ENCODE measurements at places on chromosomes 4 and X.

GRCh38 chrX:24231131-24231540, 81.6 kb downstream of the ZFX start:
- DNase-seq: peak; percentile 88

DNA sequence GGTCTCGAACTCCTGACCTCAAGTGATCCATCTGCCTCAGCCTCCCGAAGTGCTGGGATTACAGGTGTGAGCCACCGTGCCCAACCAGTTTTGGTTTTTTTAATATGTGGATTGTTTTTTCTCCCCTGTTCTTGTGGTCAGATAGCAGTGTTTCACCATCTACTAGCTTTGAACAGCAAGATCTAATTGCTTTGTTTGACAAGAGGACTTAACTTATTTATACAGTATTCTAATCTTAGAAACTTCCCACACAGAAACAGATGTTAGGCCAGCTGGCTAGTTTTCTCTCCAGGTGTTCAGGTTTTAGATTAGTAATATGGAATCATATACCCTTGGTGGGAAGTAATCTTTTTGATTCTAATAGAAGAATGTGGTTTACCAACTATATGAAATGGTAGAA, 12.9 kb downstream of the ING2 start:
- DNase-seq: no peak

DNA sequence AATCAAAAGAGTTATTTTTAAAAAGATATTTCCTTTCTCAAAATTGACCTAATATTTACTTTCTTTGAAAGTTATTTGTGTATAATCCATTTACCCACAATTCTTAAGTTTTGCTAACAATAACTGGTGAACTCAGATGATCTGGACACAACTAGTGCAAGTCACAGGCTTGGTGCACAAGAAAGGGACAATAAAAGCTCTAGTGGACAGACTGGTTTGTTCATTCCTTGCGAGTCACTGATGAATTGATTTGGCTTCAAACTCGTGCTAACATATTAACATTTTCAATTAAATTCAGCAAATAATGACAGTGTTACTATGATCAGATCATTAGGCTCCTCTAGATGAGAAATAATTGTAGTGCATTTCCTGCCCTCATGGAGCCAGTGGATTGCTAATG, 169.2 kb downstream of the BMPR1B start:
- no peak for DNase-seq

- DNase-seq: no peak
Measured at GRCh38 chr4:166324321-166324720, 451.3 kb downstream of the TLL1 start.

DNA sequence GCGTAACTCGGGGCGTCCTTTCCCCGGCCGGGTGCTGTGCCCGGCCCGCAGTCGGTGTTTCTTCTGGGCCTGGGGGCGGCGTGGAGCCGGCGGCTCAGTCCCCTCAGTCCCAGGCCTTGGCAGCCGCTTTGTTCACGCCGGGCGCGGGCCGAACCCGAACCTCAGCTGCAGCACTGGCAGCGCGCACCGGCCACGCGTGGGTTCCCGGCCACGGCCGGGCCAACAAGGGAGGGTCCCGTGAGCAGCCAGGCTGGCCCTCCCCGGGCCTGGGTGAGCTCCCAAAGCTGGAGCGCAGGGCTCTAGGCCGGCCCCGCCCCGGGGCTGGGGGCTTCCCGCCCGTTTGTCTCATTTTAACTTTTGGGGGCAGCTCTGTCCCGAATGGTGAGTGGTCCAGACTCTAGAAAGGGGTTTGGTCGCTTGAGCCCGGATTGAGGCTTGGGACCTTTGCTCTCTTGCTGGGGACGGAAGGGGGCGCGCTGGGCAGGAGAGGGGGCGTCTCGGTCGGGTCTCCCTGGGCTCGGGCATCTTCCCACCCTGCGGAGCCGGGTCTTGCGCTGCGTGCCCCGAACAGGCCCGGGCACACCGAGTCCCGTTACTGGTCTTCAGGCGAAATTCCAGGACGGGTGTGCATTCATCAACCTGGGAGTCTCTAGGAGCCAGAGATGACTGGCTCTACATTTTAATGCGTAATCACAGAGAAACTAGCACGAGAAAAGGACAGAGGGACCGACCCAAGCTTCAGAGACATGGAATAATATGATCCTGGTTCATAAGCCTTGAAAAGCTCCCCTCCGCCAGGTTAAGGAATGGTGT, 177.1 kb downstream of the CBR4 start:
- no peak for DNase-seq

- no peak for DNase-seq
Measured at GRCh38 chr4:80678413-80678812, 342.9 kb downstream of the CFAP299 start.

DNA sequence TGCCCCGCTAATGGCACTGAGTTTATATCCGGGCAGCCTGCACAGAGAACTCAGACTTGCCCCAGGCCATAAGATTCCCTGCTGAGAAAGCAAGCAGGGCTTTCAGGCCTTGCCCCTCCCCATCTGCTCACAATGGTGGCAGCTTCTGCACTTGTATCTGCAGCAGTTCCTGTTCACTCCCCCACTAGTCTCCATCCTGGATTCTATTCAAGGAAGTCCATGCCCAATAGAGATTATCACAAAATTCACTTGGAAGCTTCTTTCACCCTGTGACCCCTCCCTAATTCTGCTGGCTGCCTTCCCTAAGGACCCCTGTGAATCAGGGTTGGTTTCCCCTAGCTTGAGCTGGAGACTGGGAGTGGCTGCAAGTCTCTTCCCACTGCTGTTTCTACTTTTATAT, 34.5 kb upstream of the UCP1 start:
- no peak for DNase-seq

- no peak for DNase-seq
Measured at GRCh38 chrX:15496824-15497223, 3.7 kb upstream of the PIR start.

GRCh38 chrX:147376601-147377422, 534.9 kb upstream of the FMR1 start:
- no peak for DNase-seq

- no peak for DNase-seq
Measured at GRCh38 chr4:73066928-73067327, 2.6 kb downstream of the COX18 start.

- DNase-seq: no peak
Measured at GRCh38 chrX:53340852-53341645, 59.7 kb upstream of the IQSEC2 start.

DNA sequence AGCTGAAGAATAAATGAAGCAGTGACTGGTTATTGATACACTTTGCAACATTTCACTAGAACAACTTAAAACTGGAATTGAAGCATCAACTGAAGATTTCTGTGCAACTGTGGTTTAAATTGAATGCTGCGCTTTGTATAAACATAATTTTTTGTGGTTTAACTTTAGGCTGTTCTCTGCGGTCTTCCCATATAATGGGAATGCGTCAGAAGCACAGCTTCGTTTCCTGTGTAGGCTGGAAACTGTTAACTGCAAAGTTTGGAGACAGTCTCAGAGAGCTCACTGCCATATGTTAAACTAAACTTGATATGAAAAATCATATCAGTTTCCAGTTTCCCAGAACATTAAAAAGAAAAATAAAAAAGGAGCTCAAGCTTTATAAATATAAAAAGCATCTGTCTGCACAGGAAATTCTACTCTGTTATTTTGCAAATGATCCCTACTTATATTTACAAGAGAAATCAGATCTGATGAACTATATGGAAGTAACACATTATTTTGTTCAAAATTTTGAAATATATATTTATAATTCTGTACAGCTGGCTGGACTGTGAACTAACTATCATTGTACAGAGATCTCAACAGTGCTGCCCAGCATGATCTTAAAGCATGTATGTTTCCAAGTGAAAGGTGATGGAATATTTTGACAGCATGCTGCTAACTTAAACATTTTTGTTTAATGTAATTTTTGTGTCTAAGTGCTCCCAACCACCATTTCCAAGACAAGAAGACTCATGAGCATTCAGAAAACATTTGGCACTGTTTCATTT, 139.9 kb downstream of the NDST3 start:
- peak; percentile 93 for DNase-seq

DNA sequence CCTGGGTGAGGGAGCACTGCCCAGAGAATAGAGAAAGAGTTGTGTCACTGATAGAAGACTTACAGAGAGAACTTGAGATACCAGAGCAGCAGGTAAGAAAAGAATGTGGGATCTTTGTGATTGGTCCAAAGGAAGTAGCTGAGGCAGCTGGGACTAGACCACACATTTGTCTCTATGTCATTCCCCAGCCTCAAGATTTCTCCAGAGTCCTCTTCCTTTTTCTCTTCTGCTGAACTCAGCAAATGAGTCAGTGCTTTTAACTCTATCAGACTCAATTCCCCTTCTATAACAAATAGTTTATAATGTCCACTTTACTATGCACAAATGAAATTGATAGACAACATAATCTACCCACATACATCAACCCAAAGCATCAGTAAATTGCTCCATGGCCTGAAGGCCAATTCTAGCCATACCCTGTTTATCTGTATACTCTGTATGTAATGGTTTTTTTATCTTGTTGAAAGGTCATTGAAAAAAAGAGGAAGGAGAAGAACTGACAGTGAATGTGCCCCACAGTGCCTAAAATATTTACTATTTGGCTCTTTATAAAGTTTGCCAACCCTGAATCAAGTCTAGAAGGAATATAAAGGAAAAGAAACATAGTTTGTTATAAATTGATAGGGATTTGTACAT, 38.2 kb downstream of the ETDC start:
- no peak for DNase-seq

- DNase-seq: no peak
Measured at GRCh38 chrX:9257718-9258420, 207.0 kb upstream of the TBL1X start.

DNA sequence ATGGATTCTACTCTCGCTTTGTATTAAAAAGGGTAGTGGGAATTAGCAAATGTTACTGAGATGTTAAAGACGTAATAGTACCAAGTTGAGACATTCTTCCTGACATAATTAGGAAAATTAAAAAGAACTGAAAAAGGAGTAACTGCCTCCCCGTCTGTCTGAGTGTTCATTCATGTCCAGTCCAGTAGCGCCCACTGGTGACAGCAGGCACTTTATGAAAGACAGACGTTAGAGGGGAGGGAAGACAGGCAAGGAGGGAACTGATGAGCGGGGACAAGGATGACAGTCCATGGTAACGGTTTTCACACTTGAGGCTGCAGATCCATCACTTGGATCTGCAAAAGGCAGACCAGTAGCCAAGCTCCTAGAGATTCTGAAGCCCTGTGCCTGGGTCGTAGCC, 326.7 kb downstream of the STK32B start:
- no peak for DNase-seq

DNA sequence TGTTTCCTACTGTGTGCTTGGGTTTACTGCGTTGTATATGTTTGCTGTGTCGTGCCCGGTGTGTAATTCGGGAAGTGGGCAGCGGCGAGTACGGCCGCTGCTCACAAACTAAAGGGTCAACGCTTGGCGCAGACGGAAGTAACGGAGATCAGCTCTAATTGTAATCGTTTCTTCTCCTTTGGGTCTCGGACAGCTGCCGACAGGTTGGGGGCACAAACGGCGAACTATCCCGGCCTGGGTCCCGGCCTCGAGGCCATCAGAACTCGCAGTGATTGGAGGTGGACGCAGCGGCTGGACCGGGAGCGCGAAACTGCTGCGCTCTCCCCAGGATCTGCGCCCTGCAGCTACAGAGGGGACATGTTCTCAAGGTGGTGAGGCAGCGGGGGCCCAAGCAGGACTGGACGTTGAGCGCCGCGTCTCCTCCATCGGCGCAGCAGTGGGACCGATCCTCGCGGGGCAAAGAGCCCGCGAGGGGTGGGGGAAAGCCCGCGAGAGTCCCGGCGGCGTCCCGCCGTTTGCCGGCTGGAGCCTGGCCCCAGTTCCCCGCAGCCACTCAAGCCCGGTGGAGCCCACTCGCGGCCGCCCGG, 516 bp upstream of the ZIC3 start:
- no peak for DNase-seq

DNA sequence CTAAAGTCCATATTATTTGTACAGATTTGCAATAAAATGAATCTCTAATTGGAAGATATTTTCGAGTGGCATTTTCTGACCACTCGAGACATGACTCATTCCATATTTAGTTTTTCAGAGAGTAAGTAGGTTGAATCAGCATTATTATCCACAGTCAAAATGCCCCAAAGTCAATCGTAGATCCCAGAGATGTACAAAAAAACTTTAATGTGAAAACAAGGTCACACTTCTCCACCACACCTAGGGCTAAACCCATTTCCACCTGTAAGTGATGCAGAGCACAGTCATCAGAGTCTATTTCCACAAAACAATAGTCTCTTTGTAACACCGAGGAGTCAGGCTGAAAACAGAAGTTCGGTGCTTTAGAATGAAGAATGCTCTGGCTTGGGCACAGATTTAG, 117.1 kb upstream of the TENM3 start:
- no peak for DNase-seq

DNA sequence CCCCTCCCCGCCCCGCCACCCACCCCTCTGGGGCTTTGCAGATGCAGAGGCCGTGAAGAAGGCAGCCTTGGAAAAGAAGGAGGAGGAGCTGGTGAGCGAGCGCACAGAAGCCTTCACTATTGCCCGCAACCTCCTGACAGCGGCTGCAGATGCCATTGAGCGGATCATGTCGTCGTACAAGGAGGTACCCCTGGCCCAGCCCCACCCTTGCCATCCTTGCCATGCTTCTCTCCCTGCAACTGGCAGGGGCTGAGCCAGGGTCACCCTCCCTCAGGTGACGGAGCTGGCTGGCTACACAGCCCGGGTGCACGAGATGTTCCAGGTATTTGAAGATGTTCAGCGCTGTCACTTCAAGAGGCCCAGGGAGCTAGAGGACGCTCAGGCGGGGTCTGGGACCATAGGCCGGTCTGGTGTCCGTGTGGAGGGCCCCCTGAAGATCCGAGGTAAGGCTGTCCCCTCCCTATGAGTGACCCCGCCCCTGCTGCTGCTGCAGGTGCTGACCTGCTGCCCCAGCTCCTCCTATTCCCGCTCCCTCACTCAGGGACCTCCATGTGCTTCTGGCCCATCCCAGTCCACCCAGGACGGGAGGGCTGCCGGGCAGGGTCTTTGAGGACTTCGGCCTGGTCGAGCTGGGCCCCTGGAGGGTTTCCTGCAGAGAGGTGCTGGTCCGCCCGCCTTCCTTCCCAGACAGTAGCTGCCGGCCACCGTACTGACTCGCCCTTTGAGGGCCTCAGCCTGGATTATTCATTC, 11.6 kb downstream of the ABCD1 start:
- no peak for DNase-seq

DNA sequence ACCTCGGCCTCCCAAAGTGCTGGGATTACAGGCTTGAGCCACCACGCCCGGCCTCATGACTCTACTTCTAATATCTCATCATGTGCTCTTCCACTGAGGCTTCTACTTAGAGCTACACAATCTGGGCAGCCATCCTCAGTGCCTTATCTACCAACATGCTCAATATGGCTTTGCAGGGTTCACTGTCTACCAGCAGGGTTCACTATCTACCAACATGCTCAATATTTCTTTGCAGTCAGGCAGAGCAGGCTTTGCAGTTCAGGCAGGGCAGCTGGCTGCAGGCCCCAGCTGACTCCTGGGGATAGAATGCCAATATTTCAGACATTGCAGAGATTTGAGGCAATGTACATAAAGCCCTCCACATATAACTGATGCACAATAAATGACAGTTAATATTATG, 47.5 kb downstream of the PKD2 start:
- peak; percentile 36 for DNase-seq

- DNase-seq: peak; percentile 24
Measured at GRCh38 chr4:23981328-23981727, 91.5 kb upstream of the PPARGC1A start.

- DNase-seq: no peak
Measured at GRCh38 chr4:187183826-187184225, 460.2 kb upstream of the FAT1 start.

GRCh38 chrX:23938690-23939089, 30.9 kb downstream of the CXorf58 start:
- peak; percentile 25 for DNase-seq

- DNase-seq: peak; percentile 30
Measured at GRCh38 chr4:108484187-108484586, 136.2 kb upstream of the RPL34 start.

- no peak for DNase-seq
Measured at GRCh38 chrX:13367950-13368349, 48.1 kb upstream of the ATXN3L start.
